ENCODE measurements at places on chromosomes 5 and 9.

- DNase-seq = no peak
These were observed at the start of gene TEK for GRCh38 chr9:27108981-27109541. Gene TEK (plus strand): TSS chr9:27109225. CDS start chr9:27109591, 366 bp downstream.

GRCh38 chr5:77852514-77853352 lies 76.6 kb upstream of the TBCA start:
- DNase-seq = no peak

DNA sequence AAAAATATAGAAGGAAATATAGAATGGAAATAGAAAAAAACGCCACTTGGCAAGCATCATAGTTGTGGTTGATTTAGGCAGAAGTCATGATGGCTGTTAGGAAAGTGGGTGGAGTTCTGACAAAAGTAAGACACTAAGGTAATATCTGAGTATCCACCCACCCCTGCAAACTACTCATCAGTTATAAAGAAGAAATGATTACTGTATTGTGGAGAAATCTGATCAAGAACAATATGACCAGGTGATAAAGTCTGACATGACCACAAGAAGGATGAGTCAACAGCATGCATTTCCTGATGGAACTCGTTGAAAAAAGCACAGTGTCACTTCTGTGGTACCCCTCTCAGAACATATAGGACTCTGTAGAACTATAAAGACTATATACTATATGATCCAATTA lies 343.4 kb upstream of the PAPPA start:
- no peak for DNase-seq

GRCh38 chr9:134637241-134637640 lies 4.4 kb upstream of the COL5A1 start:
- no peak for DNase-seq

- DNase-seq = no peak
These were observed 100.9 kb upstream of the MAP1B start for GRCh38 chr5:72006361-72006760.
